Skin of body (tissue), 3 donors: ENCODE measurements at places on chromosomes 11 and 22.

GRCh38 chr11:117817368-117818040 is 7.0 kb downstream of the FXYD2 start:
- peak; percentile 90 for DNase-seq

DNA sequence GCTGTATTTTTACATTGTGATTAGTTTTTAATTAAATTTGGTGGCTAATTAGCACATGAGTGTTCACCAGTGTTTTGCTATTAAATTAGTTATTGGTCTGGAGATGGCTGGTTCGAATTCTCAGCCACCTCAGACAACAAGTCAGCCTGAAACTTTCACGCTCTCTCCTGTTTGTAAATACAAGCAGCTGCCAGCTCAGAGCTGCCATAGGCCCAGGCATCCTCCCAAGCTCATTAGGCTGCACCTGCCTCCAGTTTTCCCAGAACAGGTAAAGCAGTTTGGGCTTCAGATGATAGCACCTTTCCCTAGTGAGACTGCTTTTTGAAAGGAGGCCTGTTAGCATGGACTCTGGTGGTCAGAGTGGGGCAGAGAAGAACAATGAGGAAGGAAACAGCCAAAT is 156.8 kb downstream of the NAV2 start:
- no peak for DNase-seq

DNA sequence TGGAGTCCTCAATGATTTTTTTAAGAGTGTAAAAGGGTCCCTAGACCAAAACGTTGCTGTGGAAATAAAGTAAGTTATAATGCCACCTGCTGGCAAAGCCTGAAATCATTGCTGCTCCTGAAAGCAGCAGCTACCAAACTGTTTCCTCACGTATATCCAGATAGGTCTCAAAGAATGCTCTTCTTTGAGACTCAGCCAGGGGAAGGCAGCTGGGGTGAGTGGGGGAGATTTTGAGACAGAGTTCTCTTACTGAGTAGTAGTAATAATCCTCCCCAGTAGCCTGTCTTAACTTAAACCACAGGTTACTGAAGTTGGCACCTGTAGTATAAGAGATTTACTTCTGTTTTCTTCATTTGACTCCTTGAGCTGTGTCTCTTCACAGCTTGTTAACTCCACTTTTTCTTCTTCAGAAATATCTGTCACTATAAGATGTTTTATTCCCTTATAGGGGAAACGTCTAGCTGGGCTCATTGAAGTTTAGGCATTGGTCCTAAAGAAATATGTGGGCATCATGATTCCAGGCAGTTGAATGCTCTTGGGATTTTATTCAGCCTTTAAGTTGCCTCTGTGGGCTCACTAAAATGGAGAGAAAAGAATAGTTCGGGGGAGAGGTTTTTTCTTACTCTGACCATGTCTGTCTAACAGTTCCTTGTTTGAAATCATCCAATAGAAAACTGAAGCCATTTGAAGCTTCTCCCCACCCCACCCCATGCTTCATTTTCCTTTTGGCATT is 77.9 kb downstream of the BTBD10 start:
- no peak for DNase-seq

DNA sequence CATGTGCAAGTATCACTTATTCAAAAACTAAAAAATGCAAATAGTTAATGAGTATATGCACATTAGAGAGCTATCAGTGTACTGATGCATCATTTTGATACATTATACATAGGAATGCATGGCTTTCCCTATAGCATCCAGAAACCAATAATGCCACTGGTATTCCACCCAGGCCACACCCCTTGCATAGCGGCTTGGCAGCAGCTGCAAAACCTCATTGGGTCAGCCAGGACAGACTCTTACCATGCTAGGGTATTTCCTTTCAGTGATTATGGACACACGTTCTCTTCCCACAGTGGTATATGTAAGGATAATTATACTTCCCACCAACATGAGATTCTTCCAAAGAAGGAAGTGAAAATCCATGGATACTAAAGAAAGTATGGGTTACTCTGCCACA is 145.9 kb upstream of the PITPNB start:
- no peak for DNase-seq

- DNase-seq, result peak; percentile 7
These were observed 6.4 kb upstream of the IFITM3 start for GRCh38 chr11:326842-327580.

GRCh38 chr11:12222055-12222792 is 111.8 kb downstream of the MICAL2 start:
- DNase-seq, result no peak

- DNase-seq, result no peak
These were observed 13.5 kb upstream of the LRP5 start for GRCh38 chr11:68298659-68299516.

DNA sequence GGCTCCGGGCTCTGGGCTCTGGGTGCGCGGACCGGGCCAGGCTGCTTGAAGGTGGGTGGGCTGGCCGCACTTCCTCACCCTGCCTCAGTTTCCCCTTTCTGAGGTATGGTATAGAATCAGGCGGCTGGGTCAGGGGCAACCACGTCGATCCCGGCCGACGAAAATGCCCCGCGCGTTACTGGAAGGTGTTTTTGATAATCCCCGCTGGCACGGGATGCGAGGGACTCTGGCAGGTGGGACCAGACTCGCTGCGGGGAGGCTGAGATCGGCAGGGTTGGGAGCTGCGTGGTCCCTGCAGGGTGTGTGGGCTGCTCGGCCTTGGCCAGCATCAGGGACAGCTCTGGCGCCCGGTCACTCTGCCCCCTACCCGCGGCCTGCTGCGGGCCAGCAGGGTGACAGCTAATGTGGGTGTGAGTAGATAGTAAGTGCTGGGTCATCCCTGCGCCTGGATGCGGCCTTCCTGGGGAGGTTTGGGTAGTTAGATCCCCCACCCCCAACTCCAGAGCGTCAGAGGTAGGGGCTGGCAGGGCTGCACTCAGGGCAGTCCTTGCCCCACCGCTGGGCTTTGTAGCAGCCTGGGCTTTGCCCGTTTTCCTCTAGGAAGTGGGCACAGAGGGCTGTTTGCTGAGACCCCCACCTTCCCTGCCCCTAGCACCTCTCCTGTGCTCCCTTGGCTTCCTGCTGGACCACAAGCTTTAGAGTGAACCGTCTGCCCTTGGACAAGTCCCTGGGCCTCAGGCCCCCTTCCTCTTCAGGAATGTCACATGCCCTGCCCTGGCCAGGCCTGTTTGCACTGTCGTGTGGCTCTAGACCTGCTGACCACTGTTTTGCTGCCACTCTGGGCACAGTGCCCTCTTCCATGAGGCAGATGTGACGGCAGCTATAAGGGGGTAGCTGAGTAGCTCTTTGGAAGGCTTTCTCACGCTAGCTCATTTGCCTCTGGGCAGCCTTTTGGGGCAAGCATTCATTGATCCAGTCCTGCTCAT is 579 bp downstream of the TANGO2 start:
- no peak for DNase-seq

DNA sequence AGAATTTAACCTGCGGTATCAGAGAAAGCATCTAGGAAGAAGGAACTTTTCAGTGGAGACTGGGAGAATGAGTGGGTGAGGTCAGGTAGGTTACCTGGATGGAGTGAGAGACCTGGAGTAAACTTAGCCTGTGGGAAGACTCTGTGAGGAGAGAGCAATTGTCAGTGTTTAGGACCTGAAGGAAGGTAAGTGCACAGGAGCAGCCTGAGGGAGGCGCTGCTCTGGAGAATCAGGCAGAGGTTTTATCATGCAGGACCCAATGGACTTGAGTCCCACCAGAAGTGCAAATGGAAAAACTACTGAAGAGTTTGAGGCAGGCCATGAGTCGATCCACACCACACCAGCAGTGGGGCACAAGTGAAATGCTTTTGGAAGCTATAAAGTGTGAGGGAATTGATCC is 10.6 kb upstream of the IFTAP start:
- DNase-seq, result no peak

DNA sequence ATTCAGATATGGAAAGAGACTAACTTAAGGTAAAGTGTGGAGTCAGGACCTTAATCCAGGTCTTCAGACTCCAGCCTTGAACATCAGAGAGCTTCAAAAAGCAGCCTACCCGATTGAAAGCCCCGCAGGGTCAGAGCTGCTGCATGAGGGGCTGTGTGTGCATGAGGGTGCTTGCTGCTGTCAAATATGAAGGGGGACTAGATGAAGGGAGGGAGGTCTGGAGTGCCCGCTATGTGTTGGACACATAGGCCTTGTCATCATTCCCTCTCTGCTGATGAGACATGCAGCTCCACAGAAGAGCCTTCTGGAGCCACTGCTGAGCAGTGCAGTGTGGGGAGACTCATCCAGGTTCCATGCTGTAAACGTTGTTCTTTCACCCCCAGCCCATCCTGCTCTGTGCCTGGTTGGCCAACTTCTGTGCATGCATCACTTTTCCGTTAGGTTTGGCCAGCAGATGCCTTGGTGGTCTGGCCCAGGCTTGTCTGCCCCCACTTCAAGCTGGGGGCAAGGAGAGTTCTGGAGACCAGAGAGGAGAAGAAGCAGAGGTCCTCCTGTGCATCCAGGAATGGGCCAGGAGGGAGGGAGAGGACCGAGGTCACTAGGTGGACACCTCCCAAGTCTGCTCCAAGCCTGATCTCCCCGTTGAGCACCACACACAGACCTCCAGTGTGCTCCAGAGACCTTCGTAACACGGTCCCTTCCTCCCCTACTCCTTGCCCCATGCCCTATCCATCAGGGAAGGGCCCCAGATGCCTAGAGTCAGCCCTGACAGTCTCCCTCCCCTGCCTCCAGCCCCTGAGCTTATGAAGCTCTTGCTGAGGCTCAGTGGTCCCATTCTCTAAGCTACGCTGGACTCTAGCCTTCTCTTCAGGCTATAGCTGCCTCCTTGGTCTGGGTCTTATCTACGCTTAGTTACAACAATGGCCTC is 32.0 kb downstream of the LRRC32 start:
- no peak for DNase-seq

DNA sequence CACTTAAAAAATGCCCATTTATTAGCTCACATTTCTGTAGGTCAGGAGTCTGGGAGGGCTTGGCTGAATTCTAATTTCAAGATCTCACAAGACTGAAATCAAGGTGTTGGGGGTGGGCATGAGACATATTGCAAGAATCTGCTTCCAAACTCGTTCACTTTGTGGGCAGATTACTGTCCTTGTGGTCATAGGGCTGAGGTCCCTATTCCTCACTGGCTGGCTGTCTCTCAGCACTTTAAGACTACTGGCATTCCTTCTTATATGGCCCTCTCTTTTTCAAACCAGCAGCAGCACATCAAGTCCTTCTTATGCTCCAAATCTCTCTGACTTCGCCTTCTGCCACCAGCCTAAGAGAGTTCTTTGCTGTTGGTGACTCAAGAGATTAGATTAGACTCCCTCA is 27.8 kb upstream of the MYOD1 start:
- no peak for DNase-seq

GRCh38 chr22:22698263-22698750 is 53.9 kb downstream of the GGTLC2 start:
- no peak for DNase-seq

- DNase-seq, result no peak
These were observed 38.0 kb upstream of the APLNR start for GRCh38 chr11:57274904-57275498.

DNA sequence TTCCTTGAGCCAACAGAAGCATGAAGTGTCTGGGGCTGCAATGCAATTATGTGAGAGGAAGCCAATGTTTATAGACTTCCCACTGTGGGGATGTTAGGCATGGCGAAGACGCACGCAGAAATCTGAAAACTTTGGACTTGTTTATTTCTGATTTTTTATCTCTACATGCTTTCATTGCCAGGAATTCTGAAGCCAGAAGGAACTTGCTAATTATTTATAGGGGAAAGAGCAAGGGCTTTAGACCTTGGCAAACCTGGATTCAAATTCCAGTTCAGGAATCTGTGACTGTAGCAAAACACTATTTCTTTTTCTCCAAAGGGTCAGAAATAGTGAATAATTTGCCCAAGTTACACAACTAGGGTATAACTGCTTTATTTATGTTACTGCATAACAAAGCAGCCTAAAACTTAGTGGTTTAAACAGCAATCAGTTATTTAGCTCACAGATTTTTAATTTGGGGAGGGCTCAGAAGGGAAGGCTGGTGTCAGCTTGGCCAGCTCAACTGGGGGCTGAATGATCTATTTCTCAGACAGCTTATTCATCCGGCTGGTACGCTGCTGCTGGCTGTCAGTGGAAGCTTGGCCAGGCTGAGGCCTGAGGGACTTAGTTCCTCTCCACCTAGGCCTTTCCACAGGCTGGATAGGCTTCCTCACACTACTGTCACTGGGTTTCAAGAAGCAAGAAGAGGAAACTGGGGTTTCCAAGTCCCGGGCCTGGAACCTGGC is 1.9 kb upstream of the OR6Q1 start:
- no peak for DNase-seq

DNA sequence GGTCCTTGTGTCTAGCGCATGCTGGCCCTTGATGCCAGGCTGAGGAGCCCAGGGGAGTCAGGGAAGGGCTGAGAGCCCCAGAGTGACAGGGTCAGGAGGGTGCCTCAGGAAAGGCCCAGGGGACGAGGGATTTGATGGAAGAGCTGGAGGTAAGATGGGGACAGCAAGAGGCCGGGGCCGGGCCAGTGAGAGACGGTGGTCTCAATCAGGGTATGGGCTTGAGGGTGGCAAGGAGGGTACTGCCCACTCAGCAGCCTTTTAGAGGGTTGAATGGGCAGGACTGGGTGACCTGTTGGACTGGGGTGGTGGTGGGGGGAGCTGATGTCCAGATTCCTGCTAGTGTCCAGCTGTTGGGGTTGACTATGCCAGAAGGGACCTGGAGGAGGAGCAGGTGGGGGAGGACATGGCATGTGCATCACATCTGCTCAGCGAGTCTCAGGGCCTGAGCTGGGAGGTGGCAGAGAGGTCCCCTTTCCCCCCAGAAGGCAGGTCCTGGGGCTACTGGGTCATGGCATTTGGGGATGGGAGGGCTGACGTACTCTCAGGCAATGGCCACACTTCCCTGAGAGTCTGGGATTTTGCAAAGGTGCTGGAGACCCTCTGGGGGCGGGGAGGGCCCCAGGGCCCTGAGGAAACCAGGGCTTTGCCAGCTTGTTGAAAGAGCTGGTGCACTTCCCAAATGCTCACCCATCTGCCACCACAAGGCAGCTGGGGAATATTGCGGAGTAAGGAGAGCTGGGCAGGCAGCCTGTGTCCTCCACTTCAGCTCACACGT is 18.4 kb downstream of the MYO7A start:
- no peak for DNase-seq

GRCh38 chr11:57772562-57772961 is 11.0 kb downstream of the CTNND1 start:
- no peak for DNase-seq

DNA sequence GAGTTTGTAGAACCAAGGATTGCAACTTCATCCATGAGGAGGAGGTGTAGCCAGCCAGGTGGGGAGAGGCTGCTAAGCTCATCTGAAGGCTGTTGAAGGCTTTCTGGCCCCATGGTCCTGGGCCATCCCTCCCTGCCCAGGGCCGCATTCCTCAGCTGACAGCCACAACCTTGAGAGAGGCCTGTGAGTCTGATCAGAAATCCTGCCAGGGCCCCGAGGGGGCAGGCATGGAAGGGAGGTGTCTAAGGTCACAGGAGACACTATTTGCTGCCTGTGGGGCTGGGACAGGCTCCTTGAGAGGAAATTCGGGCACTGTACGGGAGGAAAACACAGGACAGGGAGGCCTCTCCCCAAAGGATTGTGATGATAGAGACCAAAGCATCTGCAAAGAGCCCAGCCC is 88.1 kb upstream of the IGLL5 start:
- DNase-seq, result no peak

- DNase-seq, result no peak
These were observed 10.3 kb downstream of the CD5 start for GRCh38 chr11:61112575-61112974.
